ENCODE measurements at places on chromosomes 3 and 15.

GRCh38 chr3:41579861-41580260 is 380.6 kb downstream of the CTNNB1 start:
- DNase-seq = no peak

GRCh38 chr3:16820485-16820884 is 64.3 kb upstream of the PLCL2 start:
- no peak for DNase-seq

GRCh38 chr3:57805266-57805665 is 49.2 kb downstream of the SLMAP start:
- DNase-seq = no peak

DNA sequence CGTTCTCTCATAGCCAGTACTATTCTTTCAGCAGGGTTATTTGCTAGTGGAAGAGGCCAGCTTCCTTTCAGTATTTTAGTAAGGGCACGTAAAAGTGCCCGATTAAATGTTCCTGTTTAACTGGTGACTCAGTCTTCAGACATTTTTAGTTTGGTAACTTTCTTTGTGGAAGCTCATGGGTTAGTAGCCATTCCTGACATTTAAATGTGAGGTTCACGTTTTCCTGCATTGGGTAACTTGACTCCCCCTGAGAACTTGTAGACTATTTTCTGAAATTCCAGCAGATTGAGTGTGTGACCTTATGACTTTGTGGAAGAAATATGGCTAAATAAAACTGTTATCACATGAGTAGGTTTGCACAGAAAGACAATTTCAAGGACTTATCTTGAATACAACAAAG is 16.9 kb downstream of the ABHD2 start:
- DNase-seq = no peak

GRCh38 chr3:131744765-131745164 is 242.0 kb upstream of the MRPL3 start:
- DNase-seq = no peak

- no peak for DNase-seq
These were observed 85.6 kb upstream of the LYSMD4 start for GRCh38 chr15:99818872-99819271.

DNA sequence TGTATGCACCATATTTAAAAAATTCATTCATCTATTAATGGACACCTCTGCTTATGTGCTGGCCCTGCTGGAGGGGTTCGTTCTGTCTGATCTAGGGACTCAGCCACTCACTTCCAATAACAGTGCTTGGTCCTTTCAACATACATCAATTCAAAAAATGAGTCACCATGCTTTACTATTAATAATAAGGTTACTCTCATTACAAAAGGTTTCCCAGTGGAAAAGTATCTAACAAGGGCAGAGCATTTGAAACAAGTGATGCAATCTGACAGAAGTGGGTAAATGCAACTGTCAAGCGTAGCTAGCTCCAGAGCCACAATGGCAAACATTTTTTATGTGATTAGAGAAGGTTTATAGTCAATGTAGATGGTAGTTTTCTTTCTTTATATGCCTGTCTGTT is 67.9 kb upstream of the TNIK start:
- no peak for DNase-seq

DNA sequence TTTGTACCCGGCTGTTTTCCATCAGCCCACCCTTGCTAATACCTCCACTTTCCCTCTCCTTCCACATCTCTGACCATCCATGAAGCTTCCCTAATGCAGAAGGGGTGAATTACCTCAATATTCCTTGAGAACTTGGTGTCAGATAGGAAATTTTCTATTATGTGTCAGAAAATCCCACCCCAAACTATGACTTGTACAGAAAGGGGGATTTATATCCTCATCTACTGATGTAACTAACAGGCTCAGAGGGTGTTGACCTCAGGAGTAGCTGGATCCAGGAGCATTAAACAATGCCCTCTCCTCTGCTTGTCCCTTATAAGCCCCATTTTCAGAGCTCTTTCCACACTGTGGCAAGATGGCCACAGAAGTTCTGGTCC is 242.8 kb upstream of the TLE3 start:
- no peak for DNase-seq

DNA sequence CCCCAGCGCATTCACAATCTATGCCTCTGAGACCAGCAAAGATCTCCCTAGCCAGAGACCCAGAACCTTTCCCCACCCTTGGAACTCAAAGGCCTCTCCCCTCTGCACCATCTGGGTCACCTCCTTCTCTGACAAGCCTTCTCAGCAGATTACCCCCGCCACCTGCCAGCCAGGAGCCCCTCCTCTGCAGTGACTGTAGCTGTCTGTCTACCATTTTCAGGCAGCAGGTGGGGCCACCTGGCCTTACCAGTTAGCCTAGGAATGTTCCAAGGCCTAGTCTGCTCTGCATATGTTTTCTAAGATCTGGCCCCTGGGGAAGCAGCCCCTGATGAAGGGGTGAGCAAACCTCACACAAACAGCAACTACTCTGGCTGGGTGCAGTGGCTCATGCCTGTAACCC is 2.4 kb downstream of the MYLK start:
- DNase-seq = no peak

DNA sequence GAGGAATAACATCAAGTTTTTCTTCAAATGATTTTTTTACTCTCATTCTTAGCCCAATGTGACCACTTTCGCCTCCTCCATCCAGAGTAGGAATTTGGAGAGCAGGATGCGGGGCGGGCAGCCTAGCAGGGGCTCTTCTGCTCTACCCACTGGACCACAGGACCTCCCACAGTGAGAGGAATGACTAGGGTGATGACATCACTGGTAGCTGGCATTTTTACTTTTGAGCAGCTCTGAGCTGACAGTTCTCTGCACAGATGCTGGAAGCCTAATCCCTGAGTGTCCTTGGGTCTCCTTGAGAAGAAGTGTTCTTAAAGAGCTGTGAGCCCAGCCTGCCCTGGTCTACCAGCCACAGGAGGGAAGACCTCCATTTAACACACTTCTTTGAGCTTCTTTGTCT is 1.4 kb upstream of the HCN4 start:
- DNase-seq = no peak

DNA sequence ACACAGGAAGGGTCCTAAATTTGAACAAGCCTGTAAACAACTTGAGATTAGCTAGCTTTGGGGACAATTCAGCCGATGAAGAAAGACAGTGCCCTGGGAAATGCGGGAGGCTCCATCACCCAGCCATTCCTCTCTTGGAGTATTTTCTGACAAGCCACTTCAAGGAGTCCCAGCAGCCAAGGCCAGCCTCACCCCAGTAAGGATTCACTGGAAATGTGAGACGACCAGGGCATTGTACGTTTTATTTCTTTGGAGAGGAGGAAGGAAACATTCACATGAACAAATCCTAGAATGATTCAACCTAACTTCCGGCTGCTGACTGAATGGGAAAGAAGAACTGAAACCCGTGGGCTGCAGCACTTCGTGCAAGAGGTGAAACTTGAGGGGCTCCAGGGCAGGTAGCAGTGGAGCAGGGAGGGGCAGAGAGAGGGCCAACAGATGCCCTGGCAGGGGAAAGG is 116.4 kb upstream of the ARHGEF3 start:
- no peak for DNase-seq

DNA sequence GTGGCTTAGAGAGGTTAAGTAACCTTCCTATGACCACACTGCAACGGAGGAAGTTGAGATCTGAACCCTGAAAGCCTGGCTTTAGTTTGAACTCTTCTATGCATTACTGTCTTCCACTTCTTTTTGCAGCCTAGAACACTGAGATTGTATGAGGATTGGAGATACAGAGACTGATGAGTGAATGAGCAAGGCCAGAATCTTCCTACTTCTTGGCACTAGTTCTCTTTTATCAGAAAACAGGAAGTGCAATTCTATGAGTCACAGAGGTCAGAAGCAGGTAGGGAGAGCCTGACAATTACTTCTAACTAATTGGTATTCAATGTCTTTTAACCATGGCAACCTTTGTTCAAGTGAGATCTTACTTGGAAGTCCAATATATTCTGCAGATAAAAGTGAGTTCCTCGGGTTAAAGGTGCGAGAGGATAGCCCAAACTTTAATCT is 219.0 kb downstream of the SHQ1 start:
- no peak for DNase-seq

DNA sequence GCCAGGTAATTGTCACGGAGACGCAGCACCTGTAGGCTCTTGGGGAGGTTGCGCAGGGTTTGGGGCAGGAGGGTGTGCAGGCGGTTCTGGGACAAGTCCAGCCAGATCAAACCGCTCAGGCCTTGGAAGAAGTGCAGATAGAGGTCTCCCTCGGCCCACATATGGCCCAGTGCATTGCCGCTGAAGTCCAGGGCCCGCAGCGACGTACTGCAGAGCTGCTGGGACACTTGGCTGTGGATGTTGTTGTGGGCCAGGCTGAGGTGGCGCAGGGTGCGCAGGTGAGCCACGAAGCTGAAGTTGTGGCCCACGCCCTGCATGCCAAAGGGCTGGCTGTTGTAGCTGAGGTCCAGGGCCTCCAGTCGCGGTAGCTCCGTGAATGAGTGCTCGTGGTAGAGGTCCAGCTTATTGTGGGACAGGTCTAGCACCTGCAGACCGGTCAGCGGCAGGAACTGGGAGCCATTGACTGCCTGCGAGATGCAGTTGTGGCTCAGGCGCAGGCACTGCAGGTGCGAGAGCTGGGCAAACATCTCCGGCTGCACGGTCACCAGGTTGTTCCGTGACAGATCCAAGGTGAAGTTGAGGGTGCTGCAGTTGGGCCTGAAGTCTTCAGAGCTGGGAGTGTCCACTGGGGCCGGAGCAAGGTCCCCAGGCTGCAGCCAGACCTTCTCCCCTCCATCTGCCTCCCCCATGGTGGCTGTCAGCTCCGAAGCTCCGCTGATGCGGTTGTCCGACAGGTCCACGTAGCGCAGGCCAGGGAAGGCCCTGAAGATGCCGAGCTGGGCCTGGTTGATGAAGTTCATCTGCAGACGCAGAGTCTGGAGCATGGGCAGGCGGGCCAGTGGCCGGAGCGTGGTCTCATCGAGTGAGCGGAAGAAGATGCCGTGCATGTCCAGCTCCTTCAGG is 2.9 kb downstream of the TLR9 start:
- no peak for DNase-seq

DNA sequence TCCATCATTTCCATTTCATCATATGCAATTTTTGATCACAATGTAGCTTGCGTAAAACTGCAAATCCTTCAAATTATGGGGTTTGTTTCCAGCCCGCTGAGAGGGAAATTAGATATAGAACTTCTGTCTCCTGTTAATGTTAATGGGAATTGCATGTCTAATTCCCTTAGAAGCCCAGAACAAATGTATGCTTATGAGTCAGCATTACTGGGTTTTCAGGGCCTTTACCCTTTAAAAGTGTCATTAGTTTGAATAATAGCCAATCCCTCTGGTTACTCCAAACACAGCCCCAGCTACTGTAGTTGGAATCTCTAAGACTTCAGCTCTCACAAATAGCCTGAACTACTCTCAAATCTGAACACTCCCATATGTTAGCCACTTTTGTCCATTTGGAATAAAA is 439.4 kb downstream of the C3orf38 start:
- DNase-seq = no peak

DNA sequence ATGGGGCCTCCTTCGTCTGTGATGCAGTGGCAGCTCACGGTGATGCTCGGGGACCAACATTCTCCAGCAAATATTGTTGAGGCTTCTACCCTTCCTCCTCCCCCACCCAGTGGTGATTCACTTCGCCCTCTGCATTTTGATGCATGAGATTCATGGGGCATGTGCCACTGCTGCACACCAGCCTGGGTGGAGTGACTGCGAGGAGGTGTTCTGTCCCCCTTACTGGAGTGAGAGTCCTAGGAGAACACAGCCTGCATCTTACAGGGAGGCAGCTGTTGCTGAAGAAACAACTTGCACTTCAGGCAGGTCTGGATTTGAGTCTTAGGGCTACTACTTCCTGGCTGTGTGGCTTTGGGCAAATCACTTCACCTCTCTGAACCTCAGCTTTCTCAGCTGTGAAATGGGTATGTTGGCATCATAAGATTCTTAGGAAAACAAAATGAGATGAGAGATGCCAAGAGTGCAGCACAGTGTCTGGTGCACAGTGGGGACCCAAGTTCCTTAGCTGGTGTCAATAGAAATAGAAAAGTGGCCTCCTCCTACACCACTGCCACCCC is 10.2 kb upstream of the SKOR1 start:
- no peak for DNase-seq

DNA sequence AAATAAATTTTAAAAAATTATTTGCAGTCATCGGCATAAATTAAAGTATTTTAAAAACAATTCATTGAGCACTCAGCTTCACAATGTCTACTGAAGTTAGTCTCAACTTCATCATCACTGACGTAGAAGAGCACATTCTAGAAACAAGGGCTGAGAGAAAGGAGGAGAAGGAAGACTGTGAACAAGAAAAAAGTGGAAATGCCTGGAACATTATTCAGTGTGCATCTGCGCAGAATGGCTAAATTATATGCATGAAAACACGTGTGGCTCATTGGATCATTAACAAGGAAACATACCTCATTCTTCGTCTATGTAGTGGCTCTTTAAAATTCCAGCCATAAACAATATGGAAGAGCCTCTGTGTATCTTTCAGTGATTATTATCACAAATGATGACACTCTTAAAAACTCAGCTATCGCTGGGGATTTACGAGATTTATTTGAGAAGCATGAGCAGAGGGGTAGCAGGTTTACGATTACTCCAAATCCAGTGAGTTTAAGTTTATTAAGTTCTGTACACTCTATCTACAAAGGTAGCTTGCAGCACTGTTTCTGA is 404.2 kb upstream of the CDIN1 start:
- DNase-seq = no peak

DNA sequence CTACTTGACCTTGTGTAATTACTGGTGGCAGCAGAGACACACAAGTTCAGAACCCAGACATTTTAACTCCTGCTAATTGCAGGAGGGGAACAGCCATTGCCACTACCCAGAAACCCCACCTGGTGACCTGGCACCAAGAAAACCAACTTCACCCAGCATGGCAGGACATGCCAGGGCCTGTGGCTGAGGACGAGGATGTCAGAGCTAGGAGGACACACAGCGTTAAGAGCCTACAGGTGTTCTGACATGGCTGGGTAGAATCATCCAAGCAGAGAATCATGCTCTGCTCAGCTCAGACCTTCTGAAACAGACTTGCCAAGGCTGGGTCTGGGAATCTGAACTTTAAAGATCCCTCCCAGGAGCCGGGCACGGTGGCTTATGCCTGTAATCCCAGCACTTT is 11.7 kb upstream of the SPATA12 start:
- no peak for DNase-seq

- no peak for DNase-seq
These were observed 28.4 kb downstream of the EAF1 start for GRCh38 chr3:15455756-15456155.

GRCh38 chr3:184636741-184637316 is 75.0 kb downstream of the MAGEF1 start:
- DNase-seq = no peak

GRCh38 chr3:110576960-110577359 is 494.7 kb upstream of the NECTIN3 start:
- no peak for DNase-seq

DNA sequence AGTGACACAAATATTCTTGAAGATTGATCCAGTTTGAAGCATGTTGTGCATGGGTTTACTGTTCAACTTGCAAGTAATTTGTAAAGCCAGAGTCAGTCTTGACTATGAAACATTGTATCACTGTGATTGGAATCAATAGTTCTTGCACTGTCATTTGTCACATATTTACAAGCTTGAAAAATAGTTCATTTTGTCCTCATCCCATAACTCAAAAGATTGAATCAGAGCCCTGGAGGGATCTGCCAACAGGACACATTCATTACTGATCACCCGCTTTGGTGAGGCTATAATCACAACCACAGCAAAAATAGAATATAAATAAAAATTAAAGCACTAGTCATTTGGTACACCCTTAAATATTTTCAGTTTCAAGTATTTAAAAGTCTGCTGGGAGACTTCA is 368.9 kb downstream of the WDR72 start:
- DNase-seq = no peak

- DNase-seq = no peak
These were observed 60.0 kb upstream of the HES1 start for GRCh38 chr3:194075802-194076460.

GRCh38 chr3:42402394-42403096 is 7.9 kb downstream of the LYZL4 start:
- no peak for DNase-seq
